GM06990 (cell line): ENCODE measurements at places on chromosomes 6 and 20.

DNA sequence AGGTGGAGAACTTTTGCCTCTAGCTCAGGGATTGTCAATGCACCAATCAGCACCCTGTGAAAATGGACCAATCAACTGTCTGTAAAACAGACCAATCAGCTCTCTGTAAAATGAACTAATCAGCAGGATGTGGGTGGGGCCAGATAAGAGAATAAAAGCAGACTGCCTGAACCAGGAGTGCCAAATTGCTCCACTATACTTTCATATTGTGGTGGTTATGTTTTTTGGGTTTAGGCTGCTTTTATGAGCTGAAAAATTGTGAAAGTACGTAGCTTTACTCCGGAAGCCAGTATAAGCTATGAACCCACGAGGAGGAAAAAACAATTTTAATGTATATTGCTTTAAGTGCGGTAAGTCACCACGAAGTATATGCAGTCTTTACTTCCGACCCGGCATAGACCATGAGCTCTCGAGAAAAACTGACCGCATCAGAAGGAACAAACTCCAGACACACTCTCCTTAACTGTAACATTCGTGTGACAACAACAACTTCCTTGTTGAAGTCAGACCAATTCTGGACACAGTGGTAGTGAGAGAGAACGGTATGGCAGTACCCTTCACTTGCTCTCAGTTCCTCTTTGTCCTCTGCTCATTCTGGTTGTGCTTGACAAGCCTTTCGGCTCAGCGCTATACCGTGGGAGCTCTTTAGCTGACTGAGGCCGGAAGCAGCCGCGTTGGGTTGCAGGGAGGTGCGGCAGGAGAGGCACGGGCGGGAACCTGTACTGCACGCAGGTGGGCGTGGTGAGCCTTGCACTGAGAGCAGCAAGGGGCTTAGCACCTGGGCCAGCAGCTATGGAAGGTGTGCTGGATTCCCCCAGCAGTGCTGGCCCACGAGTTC lies 81.9 kb upstream of the E2F3 start:
- peak; percentile 89 for DNase-seq

DNA sequence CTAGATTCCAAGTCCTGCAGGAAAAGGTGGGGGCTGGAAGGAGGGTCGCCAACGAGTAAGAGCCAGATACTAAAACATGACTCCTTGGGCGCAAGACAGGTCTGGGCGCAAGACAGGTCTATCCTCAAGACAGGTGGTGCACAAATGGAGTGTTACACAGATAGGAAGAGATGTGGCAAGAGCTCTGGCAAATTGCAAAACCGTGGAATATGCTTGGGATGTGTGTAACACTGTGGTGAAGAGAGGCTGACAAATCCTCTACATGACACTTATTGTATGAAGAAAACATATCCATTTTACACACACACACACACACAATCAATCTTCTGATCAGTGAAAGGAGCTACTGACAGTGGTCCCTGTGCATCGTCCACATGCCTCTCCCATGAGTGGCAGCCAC lies 77.6 kb downstream of the TBC1D7 start:
- DNase-seq = no peak

GRCh38 chr6:14766391-14766994 lies 479.4 kb upstream of the JARID2 start:
- no peak for DNase-seq

DNA sequence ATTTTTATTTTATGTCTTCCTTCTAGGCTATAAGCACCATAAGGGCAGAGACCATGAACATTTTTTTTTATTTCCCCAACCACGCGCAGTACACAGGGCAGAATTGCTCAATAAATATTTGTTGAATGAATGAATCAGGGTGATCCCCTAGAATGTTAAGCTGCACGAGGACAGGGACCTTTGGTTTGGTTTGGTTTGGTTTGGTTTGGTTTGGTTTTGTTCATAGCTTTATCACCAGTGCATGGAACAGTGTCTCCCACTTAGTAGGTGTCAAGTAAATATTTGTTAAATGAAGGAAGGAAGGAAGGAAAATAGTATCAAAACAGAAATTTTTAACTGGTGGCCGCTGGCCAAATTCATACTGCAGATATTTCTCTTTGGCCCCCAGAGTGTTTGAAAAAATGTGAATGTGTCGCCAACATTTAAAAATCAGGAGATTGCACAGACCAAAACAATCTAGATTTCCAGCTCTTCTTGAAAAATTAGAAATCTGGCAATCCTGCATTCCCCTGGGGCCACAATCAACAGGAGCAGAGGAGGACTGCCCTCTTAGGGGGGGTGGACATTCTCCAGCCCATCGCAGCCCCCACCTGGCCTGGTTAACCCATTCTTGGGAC lies 205.3 kb downstream of the EYA2 start:
- DNase-seq = no peak

- no peak for DNase-seq
These were observed 108.2 kb upstream of the SALL4 start for GRCh38 chr20:51910321-51911050.

GRCh38 chr20:41081276-41081814 lies 52.7 kb downstream of the TOP1 start:
- no peak for DNase-seq

DNA sequence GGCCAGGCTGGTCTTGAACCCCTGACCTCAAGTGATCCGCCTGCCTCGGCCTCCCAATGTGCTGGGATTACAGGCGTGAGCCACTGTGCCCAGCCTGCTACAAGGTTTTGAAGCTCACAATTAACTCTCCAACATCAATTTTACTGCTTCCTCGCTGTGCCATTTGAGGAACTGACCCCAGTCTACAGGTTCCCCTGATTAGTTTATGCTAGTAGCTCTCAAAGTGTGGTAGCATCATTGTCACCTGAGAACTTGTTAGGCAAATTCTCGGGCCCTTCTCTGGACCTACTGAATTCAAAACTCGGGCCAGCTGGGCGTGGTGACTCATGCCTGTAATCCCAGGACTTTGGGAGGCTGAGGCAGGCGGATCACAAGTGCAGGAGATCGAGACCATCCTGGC lies 49.4 kb downstream of the MCUR1 start:
- no peak for DNase-seq

DNA sequence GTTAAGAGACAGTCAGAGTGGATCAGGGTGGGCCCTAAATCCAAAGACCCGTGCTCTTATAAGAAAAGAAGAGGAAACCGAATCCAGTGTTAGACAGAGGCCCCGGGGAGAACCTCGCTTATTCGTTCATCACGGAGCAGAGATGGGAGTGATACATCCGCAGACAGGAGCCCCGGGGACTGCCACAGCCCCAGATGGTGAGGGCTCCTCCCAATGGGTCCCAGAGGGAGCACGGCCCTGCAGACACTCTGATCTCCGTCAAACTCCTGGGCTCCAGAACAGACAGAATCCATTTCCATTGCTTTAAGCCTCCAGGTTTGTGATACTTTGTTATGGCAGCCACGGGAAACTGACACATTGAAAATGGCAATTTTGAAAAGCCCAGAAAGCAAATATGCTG lies 47.0 kb downstream of the CDH4 start:
- no peak for DNase-seq

DNA sequence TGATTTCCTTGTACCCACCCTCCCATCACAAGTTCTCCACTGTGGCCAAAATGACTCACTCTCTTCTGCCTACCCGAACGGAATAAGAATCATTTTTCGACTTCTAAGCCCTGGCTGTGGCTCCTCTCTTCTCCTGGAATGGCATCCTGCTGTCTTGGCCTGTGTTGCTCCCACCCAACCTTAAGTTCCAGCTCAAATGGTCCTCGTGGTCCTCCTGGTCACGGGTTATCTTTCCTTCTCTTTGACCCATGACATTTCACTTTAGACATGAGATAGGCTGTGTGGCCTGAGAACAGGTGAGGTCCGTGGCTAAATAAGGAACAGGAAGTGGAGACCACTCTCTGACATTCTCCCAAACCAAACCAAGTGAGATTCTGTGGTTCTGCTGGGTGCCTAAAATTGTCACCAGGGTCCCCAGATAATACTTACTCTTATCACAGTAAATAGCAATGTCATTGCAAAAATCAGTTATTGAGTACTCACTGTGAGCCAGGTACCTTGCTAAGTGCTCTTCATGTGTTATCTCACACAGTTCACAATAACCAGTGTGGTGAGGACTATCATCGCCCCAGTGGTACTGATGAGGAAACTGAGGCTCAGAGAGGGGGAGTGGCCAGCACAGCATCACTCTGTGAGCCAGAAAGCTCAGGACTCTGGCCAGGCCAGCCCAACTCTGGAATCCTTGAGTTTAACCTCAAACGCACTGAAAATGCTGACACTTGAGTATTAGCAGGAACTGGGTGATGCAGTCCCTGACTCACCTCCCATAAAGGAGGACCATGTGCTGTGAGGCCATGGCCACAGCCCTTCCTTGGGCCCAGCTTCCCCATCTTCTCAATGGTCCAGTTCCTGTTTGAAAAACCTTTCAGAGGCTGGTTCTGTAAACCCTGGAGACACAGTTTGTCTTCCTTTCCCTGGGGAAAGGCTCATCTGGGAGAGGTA lies 74.8 kb upstream of the SIRPA start:
- no peak for DNase-seq

DNA sequence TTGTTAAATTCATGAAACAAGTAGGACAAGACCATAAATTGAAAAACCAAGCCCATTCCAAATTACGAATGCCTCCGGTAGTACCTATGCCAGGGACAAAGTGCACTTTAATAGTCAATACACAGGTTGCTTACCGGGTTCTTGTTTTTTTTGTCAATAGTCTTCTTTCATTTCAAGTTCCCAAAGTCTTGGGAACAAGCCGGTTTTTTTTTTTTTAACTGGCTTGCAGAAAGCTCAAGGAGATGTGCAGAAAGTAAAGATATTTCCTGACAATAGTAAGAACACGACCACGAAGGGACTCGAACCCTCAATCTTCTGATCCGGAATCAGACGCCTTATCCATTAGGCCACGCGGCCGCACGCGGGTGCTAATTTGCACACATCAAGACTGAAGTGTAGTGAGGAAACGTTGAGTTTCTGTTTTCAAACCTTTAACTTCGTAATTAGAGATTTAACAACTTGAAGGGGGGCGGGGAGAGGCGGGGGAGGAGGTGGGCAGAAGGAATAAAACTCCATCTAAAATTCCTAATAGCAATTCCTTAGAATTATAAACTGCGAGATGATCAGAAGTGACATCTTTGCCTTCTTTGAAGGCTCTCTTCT lies 181.0 kb downstream of the TRIM27 start:
- peak; percentile 58 for DNase-seq

- no peak for DNase-seq
These were observed 455.1 kb upstream of the CITED2 start for GRCh38 chr6:139829576-139829975.

DNA sequence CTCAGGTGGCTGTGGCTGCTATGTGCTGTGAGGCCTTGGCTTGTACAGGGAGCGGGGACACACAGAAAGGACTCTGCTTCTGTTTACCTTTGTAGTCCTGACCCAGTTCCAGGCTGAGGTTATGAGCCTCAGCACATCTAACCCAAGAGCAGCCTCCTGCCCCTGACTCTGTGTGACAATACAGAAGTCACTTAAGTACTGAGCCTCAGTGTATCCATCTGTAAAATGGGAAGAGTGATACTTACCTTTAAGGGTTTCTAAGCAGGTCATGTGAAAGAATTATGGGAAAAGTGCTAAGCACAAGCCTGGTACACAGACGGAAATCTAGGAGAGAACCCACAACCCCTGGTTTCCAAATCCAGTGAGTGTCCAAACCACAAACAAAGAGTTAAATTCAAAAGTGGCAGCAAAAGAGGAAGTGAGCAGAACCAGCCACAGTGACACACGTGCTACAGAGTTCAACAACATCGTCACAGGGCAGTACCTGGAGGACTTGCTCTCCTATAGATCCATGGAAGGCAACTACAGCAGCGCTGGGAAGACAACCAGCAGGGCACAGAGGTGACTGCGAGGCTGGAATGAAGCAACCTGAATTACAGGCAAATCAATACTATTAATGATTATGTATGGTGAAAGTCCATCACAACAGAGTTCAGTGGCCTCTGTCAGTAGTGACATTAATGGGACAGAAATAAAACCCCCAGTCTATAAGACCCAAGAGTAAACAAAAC lies 12.5 kb downstream of the TRIM26 start:
- DNase-seq = no peak

GRCh38 chr6:92376691-92377090 lies 1042.7 kb downstream of the EPHA7 start:
- DNase-seq = no peak

DNA sequence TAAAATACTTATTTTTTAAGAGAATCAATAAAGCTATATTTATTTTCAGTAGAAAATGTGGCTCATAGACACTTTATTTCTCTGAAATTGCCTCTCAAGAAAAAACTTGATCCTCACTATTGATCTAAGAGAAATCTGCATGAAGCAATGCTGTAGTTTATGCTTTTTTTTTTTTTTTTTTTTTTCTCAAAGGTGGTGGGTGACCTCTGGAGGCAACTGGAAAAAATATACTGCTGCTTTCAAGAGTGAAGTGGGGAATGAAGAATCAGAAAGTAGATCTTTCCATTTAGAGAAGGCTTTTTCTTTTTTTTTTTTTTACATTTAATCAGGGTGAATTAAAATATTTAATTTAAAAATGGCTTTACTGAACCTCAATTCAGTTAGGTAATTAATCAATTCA lies 169.3 kb downstream of the SLC16A10 start:
- DNase-seq = no peak

- DNase-seq = no peak
These were observed 33.5 kb downstream of the HFE start for GRCh38 chr6:26120807-26121140.

DNA sequence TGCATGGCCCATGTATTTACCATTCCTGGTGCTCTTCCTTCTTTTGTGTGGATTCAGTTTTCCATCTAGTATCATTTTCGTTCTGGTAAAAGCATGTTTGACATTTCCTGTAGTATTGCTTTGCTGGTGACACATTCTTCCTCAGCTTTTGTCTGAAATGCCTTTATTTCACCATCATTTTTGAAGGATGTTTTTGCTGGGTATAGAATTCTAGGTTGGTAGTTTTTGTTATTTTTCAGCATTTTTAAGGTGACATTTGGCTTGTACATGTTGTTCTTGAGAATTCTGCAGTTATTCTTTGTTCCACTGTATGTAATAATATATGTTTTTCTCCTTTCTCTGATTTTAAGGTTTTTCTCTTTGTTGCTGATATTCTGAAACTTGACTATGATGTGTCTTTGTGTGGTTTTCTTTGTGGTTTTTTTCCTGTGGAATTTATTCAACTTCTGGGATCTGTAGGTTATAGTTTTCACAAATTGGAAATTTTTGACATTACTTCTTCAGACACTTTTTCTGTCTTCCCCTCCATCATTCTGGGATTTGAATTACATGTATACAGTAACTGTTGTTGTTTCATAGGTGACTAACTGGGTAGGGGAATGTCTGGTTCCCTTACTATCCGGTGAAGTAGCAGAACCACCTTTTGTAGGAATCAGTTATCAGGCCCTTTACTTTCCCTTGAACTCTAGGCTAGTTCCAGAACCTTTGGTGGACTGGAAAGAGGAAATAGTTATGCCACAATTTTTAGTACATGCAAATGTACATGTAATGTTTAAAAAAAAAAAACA lies 30.2 kb downstream of the SNX9 start:
- no peak for DNase-seq

GRCh38 chr20:2767768-2768631 lies 32.4 kb downstream of the CPXM1 start:
- no peak for DNase-seq

DNA sequence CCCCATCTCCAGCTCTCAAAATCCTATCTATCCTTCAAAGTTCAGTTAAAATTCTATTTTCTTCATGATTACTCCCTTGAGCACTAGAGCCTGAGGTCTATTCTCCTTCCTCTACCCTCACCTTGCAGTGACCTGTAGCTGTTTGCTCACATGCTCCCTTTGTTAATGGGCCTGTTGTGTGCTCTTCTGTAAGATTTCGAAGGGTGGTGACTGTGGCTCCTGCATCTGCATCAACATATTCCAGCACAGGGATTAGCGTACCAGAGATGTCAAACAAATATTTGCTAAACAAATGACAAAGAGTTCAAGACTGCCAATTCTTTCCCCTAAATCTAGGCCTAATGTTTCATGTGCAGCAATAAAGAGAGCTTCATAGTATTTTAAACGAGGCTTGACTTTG lies 69.5 kb downstream of the ELOVL5 start:
- DNase-seq = no peak
